ENCODE measurements at places on chromosomes 16 and 17. TPM values are rescaled to one million over a fixed set of nuclear protein-coding genes. Genes with fewer than 3 reads are reported as not detected.

DNA sequence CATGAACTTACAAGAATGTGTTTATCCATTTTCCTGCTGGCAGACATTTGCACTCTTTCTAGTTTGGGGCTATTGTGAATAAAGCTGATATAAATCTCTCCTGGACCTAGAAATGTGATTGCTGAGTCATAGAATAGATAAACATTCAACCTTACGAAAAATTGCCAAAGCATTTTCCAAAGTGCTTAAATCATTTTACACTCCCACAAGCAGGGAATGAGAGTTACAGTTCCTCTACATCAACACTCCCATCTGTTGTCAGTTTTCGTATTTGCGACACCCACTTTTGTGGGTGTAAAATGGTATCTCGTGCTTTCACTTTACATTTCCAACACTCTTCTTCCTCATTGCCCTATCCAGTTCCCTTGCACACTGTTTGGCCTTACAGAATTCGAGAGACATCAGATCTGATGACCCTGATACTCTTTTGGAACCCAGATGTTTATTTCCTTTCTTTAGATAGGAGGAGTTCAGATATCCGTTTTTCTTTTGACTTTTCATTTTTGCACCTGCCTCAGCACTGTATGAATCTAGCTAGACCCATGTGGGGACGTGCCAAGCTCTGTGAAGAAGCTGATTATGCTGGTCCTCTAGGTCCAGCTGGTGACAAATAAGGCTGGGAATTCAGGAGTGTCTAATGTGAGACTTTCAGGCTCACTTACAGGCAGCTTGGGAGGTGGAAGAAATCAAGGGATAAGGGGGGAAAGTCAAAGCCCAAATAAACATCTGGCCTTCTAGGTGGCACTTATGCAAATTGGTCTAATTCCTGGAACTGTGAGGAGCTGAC, 14.0 kb downstream of the SOX9 start:
- peaks cover 21% of the 10 kb centered on the region for H3K27me3 ChIP-seq
- DNase-seq, result no peak
- peaks cover 2% of the 10 kb centered on the region for H3K4me1 ChIP-seq
- H3K36me3 ChIP-seq, result no peaks in the 10 kb centered on the region

Gene PIRT
- total RNA-seq, result not detected

- H3K36me3 ChIP-seq, result no peaks in the 10 kb centered on the region
- H3K27ac ChIP-seq, result peak overlapping the region; percentile 40
- no peak for DNase-seq
- no peaks in the 10 kb centered on the region for H3K27me3 ChIP-seq
- H3K4me3 ChIP-seq, result no peak overlapping the region
These were observed 63.7 kb upstream of the SHISA6 start for GRCh38 chr17:11177340-11177739.

DNA sequence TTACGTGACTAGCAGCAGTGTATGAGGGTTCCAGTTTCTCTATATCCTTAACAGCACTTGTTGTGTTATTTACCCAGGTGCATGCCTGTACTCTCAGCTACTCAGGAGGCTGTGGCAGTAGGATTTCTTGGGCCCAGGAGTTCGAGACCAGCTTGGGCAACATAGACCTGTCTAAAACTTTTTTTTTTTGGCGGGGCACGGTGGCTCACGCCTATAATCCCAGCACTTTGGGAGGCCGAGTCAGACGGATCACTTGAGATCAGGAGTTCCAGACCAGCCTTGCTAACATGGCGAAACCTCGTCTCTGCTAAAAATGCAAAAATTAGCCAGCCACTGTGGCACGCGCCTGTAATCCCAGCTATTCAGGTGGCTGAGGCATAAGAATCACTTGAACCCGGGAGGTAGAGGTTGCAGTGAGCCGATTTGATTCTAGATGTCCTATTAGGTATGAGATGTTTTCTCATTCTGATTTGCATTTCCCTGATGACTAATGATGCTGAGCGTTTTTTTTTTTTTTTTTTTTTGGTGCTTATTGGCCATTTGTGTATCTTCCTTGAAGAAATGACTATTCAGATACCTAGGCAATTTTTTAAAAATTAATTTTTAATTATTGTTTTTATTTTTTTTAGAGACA, 13.4 kb downstream of the CASC3 start:
- no peaks in the 10 kb centered on the region for H3K27me3 ChIP-seq
- peaks cover 28% of the 10 kb centered on the region for H3K36me3 ChIP-seq
- H3K4me1 ChIP-seq, result no peaks in the 10 kb centered on the region
- no peak overlapping the region for H3K4me3 ChIP-seq
- DNase-seq, result no peak
- no peak overlapping the region for H3K27ac ChIP-seq

GRCh38 chr17:40482722-40483121, 18.7 kb downstream of the TNS4 start:
- no peak overlapping the region for H3K27ac ChIP-seq
- no peaks in the 10 kb centered on the region for H3K4me1 ChIP-seq
- H3K4me3 ChIP-seq, result no peak overlapping the region
- no peak for DNase-seq

Gene KRT24
- total RNA-seq, result not detected

- no peak overlapping the region for H3K27ac ChIP-seq
- no peak overlapping the region for H3K4me3 ChIP-seq
- peaks cover 7% of the 10 kb centered on the region for H3K36me3 ChIP-seq
- H3K4me1 ChIP-seq, result peaks cover 6% of the 10 kb centered on the region
- no peak for DNase-seq
- H3K27me3 ChIP-seq, result no peaks in the 10 kb centered on the region
These were observed 60.8 kb downstream of the TBC1D16 start for GRCh38 chr17:79974566-79975497.
